CD4-positive, alpha-beta T cell treated with Interleukin-2 at 100 ng/mL for 4 hours (primary cell): ENCODE measurements at places on chromosomes 4 and X.

DNA sequence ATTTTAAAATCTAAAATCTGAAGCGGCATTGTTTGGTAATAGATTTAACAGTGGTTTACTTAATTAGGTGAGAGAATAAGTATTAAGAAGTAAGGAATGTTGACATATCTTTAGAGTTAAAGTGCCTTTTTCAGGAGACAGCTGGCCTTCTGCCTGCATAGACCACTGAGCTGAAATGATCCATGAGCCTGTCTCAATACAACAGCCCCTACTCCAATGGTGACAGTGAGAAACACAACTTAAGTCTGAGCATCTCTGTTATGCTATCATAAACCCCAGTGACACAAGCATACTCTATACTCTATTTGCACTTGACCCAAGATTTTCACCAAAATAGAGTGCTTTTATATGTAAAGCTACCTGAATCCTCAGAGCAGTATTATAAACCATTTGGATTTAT is 137.9 kb downstream of the GRIA2 start:
- no peak for DNase-seq

DNA sequence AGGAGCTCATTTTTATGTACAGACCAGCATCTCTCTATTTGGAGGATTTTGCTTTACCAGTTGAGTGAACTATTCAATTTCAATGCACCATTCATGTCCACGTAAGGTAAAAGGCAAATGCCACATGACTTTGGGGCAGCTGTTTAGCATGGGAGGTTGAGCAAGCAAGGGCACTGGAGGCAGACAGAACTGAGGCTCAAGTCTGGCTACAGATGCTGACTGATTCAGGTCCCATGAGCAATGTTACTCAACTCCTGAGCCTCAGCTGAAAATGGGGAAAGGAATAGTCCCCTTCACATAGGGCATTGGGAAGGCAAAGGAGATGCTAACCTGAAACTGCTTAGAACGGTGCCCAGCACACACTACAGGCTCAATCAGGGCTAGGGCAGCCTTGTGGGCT is 93.0 kb upstream of the MTM1 start:
- no peak for DNase-seq

DNA sequence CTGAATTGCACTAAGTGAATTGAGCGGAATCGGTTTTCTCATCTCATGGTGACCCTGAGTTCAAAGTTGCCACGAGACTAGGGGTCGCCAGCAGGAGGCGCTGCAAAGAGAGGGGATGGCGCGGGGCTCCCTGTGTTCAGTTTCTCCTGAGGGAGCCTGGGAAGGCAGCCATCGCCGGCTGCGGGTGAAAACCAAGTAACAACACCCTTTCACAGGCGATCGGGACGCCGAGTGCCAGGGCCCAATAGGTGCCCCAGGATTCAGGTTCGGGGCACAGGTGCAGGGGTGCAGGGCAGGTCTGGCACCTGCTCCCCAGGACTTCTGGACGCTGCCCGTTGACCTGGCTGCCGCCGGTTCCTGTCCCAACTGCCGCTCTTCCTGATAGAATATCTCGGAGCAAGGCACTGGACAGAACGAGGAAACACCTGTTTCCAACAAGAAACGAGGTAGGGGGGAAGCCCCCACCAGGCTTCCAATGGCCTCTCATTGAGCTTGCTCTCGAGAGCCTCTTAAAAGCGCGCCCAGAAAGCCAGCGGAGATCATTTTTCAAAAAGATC is 1.1 kb upstream of the FGF16 start:
- no peak for DNase-seq

- DNase-seq, result no peak
Measured at GRCh38 chrX:53044995-53045394, 3.6 kb upstream of the GPR173 start.

DNA sequence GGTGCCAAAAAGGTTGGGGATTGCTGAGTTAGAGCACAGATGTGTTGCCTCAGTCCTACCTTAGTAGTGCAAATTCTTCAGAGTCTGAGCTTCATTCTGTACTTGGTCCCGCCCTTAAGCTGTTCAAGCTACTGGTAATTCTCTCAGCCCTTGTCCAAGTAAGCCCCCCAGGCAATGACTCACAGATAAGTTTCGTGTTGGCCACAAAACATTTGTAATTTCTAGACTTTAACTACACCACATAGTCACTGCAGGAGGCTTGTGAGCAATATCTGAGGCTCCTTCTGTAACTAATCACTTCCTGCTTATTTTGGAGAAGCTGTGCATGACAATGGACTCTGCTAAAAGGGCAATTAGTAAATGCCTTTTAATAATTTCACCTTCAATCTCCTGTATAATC is 1420.5 kb downstream of the PCDH7 start:
- no peak for DNase-seq

- no peak for DNase-seq
Measured at GRCh38 chr4:44326741-44327140, 121.9 kb downstream of the KCTD8 start.

DNA sequence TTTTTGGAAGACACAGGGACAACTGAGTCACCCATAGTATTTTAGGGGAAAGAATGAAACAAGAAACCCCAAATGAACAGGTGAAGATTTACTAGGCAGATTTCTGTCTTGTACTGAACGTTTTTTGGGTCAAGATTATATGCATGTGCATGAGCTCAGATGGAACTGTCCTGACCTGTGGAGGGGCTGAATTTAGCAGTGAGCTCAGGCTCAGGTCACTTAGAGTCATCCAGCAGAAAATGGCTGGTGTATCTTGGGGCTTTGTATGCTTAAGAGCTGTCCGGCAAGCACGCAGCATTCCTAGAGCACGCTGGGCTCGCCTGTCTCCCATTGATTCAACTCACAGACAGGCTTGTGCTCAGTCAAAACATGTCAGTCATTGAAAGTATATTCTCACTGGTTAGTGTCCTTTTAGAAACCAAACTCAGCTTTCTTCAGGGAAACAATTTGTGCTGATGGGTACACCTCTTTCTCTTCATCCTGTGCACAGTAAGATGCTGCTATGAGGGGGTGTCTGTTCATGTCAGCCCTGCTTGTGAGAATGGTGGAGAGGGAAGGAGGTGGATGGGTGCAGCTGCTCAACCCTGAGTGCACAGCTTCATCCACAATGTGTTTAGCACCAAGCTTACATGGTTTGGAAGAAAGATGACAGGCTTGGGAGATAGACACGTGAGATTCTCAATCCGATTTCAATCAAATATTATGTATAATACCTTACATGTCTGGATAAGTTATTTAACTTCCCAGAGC is 47.5 kb upstream of the PDLIM3 start:
- DNase-seq, result no peak

DNA sequence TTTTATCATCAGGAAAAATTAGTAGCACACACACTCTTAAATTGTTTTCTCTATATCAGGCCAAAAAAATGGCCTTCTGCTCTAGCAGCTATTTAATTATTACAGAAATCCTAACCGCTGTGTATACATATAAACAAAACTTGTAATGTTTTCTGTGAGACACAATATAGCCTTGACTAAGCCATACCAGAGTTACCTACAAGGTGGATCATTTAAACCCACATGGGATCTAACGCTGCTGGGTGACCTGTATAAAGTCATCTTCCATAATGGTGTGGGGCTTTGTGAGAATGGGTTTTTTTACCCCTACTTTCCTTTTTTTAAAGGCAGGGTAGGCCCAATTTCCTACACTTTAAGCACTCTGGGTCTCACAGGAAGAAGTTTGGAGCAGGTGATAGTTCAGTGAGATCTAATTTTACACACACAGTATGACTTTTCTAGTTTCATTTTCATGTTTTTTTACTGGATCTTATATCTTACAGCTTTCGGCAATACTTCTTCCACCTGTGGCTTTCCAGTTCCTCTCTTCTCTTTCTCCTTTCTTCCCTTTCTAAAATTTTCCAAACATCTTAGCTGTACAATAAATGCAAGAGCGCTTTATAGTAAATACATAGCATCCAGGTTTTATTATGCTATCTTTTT is 66.9 kb upstream of the MMAA start:
- DNase-seq, result no peak

GRCh38 chrX:29555465-29556091 is 659.8 kb upstream of the MAGEB2 start:
- no peak for DNase-seq

- DNase-seq, result no peak
Measured at GRCh38 chr4:152535360-152535902, 461 bp downstream of the FBXW7 start.

- DNase-seq, result no peak
Measured at GRCh38 chr4:141458501-141458900, 177.9 kb upstream of the IL15 start.

DNA sequence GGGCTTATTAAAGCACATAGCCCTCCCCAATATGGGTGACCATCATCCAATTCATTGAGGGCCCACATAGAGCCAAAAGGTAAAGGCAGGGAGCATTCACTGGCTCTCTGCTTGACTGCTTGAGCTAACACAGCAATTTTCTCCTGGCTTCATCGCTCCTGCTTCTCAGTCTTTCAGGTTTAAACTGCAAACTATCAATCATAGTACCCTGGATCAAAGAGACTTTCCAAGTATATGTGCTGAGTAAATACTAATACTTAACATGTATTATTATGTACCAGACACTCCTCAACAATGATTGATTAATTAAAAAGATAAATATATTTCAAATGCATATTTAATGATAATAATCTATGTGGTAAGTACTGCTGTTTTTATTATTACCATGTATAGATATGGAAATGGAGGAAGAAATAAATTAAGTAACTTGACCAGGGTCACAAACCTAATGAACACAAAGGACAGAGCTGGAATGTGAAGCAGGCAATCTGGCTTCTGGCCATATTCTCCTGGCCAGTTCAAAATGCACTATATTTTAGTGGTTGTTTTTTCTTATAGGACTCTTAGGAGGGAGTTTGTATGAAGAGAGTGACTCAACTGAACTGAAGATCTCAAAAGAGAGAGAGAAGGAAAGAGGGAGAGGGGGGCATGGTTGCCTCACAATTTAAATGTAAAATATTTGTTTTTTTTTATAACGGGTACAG is 1197.3 kb downstream of the TECRL start:
- no peak for DNase-seq

- DNase-seq, result peak; percentile 85
Measured at GRCh38 chr4:153115322-153116290, 88.6 kb upstream of the TRIM2 start.
